Stimulated activated CD8-positive, alpha-beta memory T cell treated with anti-CD3 and anti-CD28 coated beads, Interleukin-7, amount 100 ng/mL, for 1 hour (primary cell): ENCODE measurements at places on chromosomes 6 and 20.

DNA sequence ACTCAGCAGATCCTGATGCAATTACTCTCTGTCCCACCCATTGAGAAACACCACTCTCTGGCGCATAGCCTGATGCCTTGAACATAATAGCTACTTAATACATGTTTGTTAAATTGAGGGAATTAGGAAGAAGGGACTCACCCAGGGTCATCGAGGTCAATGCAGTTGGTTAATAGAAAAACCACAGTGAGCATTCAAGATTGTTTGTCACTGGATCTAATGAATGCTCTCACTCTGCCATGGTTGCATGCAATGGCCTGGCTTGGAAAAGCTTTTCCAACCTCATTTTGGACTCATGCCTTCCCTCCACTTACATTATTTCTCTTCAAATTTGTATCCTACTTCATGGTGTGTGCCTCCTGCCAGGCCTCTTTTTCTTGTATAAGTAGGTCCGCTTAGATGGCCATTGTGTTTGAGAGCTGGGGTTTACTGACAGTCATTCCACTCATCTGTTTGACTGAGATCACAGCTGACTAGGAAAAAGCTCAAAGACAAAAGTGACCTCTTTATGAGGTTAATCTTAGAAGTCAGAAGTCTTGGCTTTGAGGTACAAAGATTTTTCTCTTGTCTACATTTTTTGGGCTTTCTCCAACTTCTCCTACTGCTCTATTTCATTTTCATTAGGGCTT, 154.8 kb upstream of the RAB32 start:
- no peak for DNase-seq

DNA sequence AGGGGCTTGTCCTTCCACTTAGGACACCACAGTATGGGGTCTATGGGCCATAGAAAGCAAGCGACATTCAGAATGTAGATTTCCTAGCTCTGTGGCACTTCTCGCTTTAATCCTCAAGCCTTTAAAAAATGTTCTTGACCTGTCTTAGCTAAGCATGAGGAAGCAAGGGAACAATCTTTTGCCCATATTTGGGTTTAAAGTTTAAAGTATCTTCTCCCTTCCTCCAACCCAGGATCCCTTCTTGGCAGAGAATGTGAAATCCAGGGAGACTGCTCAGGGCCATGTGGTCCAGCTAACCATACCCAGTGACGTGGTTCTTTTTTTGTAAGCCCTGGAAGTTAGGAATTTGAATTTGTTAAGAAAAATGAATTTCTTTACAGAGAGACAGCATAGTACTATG, 289.9 kb downstream of the BTBD9 start:
- no peak for DNase-seq

DNA sequence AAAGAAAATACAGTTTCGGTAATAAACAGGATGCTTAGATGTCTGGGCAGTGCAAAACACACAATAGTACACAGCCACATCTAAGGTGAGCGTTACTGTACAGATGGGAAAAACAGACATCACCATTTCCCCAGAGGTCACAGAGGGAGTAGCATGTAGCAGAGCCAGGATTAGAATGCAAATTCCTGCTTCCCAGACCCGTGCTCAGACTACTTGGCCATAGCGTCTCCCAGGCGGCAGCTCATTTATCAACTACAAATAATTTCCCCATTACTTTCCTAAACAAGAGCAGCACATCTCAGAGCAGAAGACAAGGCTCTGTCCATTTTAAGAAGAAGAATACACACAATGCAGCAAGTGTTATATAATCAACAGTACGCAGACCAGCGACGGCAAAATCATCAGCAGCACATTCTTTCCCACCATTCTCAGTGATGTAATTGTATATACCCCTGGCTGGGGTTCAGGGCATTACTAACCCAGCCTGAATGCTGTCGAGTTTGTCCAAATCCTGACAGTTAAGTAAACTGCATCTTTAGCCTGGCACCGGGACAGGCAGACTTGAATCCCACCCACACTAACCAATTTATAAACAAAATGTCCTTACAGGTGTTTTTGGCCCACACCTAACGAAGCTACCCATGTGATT, 61.9 kb downstream of the CNKSR3 start:
- DNase-seq, result no peak

GRCh38 chr6:163240556-163240955, 174.0 kb upstream of the QKI start:
- DNase-seq, result no peak

DNA sequence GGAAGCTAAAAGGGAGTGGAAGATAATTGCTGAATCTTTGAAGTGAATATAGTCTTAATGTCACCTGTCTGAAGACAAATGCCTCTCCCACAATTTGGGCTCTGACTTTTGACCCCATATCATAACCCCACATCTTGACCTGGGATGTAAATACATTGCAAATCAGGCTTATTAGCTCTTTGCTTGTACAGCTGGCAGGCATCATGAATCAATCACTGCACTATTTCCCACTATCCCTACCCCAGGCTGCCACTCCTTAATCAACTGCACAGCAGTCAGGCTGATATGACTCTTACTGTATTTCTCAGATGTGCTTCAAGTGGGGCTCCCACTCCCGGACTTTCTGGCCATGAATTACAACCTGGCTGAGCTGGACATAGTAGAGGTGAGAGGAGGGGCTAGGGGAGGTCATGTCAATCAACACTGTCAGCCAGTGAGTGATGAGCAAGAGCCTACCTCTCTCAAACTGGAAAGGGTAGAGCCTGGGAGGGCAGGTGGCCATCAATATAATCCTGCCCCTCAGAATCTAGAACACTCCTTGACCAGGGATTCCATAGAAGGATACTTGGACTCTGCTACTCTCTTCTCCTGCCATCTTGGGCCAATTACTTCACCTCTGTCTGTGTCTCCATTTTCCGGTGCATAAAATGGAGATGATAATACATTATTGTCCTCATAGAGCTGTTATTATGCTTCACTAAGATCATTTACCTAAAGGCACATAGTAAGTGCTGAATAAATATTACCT, 10.5 kb upstream of the BPIFB3 start:
- DNase-seq, result no peak

GRCh38 chr6:63806573-63806913, 170.9 kb downstream of the PHF3 start:
- DNase-seq, result no peak

DNA sequence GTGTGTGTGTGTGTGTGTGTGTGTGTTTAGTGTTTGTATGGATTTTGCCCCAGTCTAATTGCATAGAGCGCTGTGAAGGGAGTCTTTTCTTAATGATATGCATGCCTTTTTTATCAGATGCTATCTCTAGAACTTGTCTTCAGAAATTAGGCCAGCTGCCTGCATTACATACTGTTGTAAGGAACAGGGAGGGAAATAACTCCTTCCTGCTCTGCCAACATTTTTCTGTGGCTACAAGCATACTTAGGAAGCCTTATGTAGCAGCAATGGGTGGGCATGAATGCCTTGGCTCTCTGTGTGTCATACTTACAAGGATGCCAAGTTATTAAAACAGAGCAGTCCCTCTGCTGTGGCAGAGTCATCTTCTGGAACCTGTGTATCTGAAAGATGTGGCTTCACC, 8.0 kb upstream of the COL21A1 start:
- DNase-seq, result no peak

- DNase-seq, result no peak
Observed at GRCh38 chr6:524803-525202, 132.1 kb downstream of the HUS1B start.

DNA sequence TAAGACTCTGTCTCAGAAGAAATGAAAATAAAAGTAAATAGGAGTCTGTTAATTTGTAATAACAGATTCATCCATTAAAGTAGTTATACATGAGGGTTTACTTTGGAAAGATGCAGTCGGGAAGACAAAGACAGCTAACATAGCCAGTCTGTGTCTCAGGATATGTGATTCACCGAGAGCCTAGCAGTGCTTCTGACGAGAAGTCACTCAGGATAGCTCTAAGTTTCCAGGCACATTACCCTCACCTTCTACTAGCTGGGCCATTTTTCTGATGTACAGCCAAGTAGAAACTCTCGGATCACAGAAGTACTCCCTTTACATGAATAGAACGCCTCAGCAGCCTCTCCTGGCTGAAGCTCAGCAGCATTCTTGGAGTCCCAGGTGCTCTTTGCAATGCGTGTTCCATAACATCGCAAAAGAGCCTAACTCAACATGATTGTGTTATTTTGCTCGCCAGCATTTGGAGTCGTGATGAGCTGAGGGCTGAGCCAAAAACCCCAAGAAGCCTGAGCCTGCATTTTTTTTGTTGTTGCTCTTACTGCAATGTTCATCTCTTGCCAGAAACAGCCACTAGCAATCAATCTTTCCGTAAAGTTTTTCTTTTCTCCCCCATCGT, 22.4 kb upstream of the TASP1 start:
- DNase-seq, result no peak

DNA sequence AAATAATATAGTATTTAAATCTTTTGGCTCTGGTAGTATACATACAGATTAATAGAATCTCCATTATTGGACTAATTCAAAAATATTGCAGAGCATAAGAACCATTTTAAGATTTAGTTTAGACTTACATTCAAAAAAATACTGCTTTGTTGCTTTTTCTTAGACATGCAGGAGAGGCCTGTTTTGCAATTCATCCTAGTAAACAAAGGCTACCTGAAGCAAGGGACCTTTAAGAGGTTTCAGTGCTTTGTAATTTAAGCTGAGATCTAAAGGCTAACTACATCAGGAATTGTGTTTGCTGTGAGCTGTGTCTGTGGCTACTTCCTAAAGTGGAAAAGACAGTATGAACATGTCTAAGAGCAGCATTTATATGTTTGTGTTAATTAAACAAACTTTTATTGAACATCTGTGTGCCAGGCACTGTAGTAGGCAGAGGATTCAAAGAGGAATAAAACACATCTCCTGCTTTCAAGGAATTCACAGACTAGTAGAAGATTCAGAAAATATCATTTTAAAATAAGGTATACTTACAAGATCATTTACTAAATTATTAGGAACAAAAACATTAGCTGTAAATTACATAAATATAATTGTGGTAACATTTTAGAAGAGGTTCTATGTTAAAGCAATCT, 29.1 kb upstream of the CALHM6 start:
- DNase-seq, result no peak

- no peak for DNase-seq
Observed at GRCh38 chr20:32610472-32611218, 25.5 kb upstream of the NOL4L start.

- no peak for DNase-seq
Observed at GRCh38 chr6:12576389-12576788, 140.2 kb upstream of the PHACTR1 start.

GRCh38 chr6:159463119-159463829, 229.8 kb downstream of the SOD2 start:
- DNase-seq, result no peak

DNA sequence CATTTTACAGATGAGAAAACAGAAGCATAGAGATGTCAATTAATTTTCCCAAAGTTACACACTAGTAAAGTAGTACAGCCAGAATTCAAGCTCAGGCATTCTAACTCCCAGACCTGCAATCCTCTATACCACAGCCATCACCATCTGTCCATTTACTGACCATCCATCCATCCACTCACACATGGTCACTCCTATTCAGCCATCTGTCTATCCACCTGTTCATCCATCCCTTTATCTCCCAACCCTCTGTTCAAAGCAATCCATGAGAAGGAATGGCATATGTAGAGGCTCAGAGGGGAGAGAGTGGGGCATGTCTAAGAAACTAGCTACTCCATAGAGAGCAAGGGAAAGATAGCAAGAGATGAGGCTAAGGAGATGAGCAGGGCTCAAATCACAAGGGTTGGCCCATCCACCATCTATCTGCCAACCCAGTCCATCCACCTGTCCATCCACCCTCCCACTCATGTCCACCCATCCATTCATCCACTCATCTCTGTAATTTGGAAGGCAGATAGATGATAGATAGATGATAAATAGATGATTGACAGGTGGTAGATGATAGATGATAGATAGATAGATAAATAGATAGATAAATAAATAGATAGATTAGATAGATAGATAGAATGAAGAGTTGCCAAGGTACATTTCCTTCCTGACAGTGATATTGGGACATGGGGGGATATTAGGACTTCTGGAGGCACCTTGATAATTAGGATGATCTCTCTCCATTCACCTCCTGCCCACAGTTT, 12.2 kb upstream of the C6orf132 start:
- DNase-seq, result no peak

GRCh38 chr6:155328539-155329459, 14.5 kb upstream of the TFB1M start:
- DNase-seq, result no peak

- no peak for DNase-seq
Observed at GRCh38 chr20:50368813-50369224, 141.4 kb upstream of the PTPN1 start.

DNA sequence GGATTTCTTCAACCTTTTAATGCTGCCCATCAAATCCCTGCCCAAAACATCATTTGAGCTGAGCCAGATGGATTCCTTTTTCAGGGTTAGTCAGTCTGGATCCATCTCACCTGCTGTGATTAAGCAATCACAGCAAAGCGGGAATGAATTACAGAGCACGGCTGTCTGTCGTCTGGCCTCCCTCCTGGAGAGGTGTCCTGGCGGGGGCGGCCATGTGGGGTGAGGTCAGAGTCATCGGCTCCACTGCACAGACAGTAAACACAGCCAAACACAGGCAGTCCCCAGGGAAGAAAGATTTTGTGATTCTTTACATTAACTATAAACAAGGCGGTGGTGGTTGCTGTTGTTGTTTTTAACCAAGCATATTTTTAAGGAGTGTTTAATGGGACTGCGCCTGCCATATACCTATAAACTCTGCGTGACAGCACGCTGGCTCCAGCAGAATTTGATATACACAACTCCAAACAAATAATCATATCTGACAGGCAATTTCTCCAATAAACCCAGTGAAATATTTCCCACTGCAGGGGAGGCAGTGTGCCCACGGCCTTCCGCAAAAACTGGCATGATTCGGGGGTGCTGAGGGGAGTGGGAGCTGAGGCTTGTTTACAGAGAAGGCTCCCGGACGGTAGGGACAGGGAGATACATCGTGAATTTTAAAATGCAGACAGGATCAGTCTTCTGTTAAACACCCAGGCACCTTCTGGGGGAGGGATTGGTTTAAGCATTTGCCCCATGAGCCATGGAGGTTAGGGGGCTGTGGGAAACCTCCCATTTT, 232.0 kb upstream of the PMEPA1 start:
- DNase-seq, result no peak
